Stomach (tissue), 19 donors: ENCODE measurements at places on chromosomes 5 and 9.

- peak overlapping the region; percentile 5 for H3K27ac ChIP-seq
- H3K36me3 ChIP-seq, result no peaks in the 10 kb centered on the region
- no peaks in the 10 kb centered on the region for H3K4me1 ChIP-seq
- H3K27me3 ChIP-seq, result no peaks in the 10 kb centered on the region
- H3K4me3 ChIP-seq, result no peak overlapping the region
- DNase-seq, result no peak
These were observed 146.6 kb upstream of the TUT7 start for GRCh38 chr9:86500667-86501435.

DNA sequence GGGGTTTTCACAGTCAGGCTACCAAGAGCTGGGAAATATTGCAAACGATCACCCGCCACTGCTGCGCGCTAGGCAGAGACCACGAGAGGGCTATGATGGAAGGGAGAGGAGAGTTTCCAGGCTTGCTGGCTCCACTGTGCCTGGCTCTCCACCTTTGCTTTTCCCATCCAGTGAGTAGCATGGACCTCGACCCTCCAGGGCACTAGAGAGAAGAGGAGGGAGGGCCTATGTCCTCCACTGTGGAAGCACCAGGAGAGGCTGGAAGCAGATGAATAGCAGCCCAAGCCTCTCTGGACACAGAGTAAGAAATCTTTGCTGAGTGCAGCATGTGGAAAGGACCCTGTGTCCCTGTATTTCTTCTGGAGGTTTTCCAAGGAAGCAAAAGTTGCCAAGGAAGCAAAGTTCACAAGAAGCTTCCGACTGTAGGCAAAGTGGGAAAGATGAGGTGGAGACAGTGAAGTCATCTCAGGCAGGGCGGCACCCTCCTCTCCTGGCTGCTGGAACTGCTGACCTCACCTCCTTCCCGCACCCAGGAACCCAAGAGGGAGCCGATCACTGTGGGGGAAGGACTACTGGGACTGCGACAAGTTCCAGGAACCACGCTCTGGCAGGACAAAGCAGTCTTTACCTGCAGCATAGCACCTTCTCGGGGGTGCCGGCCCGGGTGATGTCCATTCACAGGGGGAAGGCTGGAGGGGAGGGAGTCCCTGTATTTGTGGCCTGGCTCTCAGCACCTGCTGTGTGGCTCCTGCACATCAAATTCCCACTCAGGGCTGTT is 79.6 kb downstream of the CSNK1A1 start:
- no peak overlapping the region for H3K4me3 ChIP-seq
- peak; percentile 53 for DNase-seq
- H3K27me3 ChIP-seq, result no peaks in the 10 kb centered on the region
- peaks cover 14% of the 10 kb centered on the region for H3K4me1 ChIP-seq
- H3K27ac ChIP-seq, result peak overlapping the region; percentile 51

GRCh38 chr5:6360323-6361072 is 17.8 kb downstream of the MED10 start:
- H3K36me3 ChIP-seq, result peaks cover 9% of the 10 kb centered on the region
- no peaks in the 10 kb centered on the region for H3K4me1 ChIP-seq
- H3K4me3 ChIP-seq, result no peak overlapping the region
- H3K27ac ChIP-seq, result no peak overlapping the region
- H3K27me3 ChIP-seq, result no peaks in the 10 kb centered on the region

DNA sequence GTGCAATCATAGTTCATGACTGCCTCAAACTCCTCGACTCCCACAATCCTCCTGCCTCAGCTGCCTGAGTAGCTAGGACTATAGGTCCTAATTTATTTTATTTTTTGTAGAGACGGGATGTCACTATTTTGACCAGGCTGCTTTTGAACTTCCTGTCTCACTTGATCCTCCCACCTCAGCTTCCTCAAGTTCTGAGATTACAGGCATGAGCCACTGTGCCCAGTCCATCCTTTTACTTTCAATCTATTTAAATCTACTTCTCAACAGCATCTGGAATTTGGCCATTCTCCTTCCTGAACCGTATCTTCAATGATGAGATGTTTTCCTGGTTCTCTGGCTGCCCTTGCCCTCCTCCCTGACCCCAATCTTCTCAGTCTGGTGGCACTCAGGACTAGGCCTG is 12.2 kb upstream of the GRIN1 start:
- no peaks in the 10 kb centered on the region for H3K36me3 ChIP-seq
- peaks cover 51% of the 10 kb centered on the region for H3K4me1 ChIP-seq
- peaks cover 3% of the 10 kb centered on the region for H3K27me3 ChIP-seq
- peak overlapping the region; percentile 75 for H3K4me3 ChIP-seq

DNA sequence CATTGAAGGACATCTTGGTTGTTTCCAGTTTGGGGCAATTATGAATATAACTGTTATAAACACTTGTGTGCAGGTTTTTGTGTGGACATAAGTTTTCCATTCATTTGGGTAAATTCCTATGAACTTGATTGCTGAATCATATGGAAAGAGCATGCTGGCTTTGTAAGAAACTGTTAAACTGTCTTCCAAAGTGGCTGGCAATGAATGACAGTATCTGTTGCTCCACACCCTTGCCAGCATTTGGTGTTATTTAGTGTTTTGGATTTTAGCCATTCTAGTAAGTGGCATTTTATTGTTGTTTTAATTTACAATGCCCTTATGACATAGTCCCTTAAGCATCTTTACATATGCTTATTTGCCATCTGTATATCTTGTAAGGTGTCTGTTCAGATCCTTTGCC is 29.8 kb upstream of the UGT3A2 start:
- no peaks in the 10 kb centered on the region for H3K4me1 ChIP-seq
- H3K4me3 ChIP-seq, result no peak overlapping the region
- DNase-seq, result no peak
- no peaks in the 10 kb centered on the region for H3K27me3 ChIP-seq
- H3K36me3 ChIP-seq, result no peaks in the 10 kb centered on the region

DNA sequence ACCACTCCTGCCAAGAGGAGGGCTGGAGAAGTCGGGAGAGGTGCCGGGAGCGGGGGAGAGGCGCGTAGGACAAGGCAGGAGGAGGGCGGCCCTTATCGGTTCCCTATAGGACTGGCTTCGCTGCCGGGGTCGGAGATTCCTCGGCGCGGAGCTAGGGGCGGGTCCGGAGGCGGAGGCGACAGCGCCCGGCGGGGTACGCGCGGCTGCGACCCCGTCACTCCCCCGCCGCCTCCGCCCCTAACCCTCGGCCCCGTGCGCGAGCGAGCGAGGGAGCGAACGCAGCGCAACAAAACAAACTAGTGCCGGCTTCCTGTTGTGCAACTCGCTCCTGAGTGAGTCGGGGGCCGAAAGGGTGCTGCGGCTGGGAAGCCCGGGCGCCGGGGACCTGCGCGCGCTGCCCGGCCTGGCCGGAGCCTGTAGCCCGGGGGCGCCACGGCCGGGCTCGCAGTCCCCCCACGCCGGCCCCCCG is 2.0 kb downstream of the GLIS3 start:
- H3K36me3 ChIP-seq, result no peaks in the 10 kb centered on the region
- peak; percentile 90 for DNase-seq
- peak overlapping the region; percentile 80 for H3K27ac ChIP-seq

DNA sequence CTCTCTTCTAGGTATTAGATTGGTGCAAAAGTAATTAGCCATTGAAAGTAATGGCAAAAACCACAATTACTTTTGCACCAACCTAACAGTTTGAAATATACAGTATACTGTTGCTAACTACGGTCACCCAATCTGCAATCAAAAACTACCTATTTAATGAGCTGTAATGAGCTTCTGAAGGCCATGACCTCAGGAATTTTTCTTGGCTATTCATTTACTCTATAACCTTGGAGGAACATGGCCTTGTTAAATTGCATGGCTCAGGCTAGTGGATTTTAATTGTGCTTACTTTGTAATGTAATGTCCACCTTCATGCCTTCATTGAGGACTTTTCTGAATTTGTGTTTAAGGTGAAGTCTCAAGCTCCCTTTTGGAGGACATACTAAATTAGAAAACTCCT is 24.7 kb downstream of the DNAH5 start:
- H3K4me3 ChIP-seq, result no peak overlapping the region
- H3K27ac ChIP-seq, result no peak overlapping the region
- H3K27me3 ChIP-seq, result no peaks in the 10 kb centered on the region

DNA sequence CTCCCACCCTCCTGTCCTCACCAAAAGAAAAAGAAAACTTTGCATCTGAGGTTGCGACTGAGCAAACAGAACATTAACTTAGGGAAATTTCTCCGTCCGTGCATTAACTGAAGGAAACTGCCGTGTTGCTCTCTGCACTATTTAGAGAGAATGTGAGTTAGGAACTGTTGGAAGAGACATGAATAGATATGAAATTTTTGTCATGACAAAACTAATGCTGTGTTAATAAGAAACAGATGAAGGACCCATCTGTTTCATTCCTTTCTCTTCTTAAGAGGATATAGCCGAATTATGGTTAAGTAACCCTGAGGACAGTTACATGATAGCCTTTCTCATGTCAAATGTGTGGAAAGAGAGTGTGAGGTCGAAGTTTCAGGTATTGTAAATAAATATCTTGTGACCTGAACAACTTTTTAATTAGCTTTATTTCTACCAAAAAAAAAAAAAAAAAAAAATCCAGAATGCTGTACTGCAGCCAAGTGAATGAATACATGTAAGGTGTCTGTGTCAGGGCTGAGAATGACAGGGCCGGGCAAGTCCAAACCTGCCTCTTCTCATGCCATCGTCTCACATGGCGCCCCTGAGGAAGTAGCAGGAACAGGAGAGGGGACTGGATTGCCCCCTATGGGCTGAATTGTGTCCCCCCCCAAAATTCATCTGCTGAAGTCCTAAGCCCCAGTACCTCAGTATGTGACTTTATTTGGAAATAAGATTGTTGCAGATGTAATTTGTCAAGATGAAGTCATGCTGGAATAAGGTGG is 35.6 kb upstream of the ANKRD33B start:
- H3K27me3 ChIP-seq, result peaks cover 15% of the 10 kb centered on the region
- DNase-seq, result no peak
- no peak overlapping the region for H3K4me3 ChIP-seq

DNA sequence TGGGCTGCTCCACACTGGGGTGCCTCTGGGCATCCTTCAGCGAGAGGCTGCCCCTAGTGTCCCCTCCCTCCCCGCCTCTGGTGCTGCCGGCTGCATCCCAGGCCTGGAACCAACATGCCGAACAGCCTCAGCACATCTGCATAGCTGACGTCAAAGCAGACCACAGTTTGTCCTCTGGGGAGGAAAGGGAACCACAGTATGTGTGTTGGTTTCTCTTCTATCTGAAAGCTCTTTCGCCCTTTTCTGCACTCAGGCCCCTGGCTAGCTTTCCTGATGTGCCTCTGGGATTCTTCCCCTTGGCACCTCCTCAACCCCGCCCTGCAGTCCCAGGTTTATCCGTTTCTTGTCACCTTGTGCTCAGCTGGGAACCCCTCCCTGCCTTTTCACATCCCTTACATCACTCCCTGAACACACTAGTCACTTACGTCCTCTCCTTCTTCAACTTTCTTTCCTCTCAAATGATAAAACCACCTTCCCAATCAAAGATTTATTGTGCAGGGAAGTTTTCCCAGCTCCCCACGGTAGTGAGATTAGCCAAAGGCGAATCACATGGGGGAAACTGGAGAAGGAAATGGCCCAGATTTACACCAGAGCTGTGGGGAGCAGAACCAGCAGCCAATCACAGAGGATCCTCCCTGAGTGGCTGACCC is 35.5 kb upstream of the B4GALT1 start:
- peak overlapping the region; percentile 20 for H3K27ac ChIP-seq
- peak; percentile 42 for DNase-seq
- peaks cover 21% of the 10 kb centered on the region for H3K4me1 ChIP-seq
- no peaks in the 10 kb centered on the region for H3K36me3 ChIP-seq

GRCh38 chr5:124747791-124748686 is 1.6 kb upstream of the ZNF608 start:
- H3K27ac ChIP-seq, result peak overlapping the region; percentile 91
- H3K4me1 ChIP-seq, result peaks cover 33% of the 10 kb centered on the region
- H3K36me3 ChIP-seq, result no peaks in the 10 kb centered on the region
- H3K27me3 ChIP-seq, result peaks cover 5% of the 10 kb centered on the region
- peak overlapping the region; percentile 70 for H3K4me3 ChIP-seq

GRCh38 chr9:107740088-107740980 is 250.8 kb upstream of the KLF4 start:
- H3K27ac ChIP-seq, result peak overlapping the region; percentile 70
- no peaks in the 10 kb centered on the region for H3K36me3 ChIP-seq
- no peak overlapping the region for H3K4me3 ChIP-seq
- H3K27me3 ChIP-seq, result no peaks in the 10 kb centered on the region
- DNase-seq, result no peak

DNA sequence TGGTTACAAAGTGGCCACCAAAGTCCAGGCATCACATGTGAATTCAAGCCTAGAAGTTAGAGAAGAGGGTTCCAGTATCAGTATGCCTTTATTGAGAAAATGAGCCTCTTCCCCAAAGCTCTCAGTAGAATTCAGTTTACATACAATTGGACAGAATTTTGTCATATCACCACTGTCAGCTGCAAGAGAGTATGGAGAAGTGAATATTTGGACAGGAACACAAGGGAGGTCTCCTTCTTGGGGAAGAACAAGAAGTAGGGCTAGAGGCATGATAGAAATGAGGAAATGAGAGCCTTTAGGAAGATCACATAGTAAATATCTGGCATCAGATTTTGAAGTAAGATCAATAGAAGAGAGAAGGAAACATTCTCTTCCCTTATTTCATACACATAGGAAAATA is 27.8 kb upstream of the VLDLR start:
- H3K4me3 ChIP-seq, result no peak overlapping the region
- DNase-seq, result no peak
- no peaks in the 10 kb centered on the region for H3K4me1 ChIP-seq
- H3K36me3 ChIP-seq, result no peaks in the 10 kb centered on the region
- H3K27me3 ChIP-seq, result no peaks in the 10 kb centered on the region
- no peak overlapping the region for H3K27ac ChIP-seq

DNA sequence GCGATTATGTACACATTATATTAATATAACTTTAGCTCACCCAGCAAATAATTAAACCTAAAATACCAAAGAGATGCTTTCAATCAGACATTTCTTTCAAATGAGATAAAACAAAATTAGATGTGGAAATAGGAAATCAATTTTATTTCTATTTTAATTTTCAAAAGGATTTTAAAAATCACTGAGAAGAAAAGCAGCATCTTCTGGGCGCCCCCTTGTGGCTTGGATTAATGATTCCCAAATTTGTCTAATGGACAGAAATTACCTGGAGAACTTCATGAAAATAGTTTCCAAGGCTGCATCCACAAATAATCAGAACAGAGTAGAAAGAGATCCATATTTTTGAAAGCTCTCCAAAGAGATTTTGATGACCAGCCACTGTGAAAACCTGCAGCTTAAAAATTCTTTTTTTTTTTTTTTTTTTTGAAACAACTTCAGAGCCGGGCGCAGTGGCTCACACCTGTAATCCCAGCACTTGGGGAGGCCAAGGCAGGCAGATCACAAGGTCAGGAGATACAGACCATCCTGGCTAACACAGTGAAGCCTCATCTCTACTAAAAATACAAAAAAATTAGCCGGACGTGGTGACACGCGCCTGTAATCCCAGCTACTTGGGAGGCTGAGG is 50.9 kb upstream of the CEMIP2 start:
- no peaks in the 10 kb centered on the region for H3K36me3 ChIP-seq
- H3K4me3 ChIP-seq, result no peak overlapping the region
- no peaks in the 10 kb centered on the region for H3K27me3 ChIP-seq
- no peaks in the 10 kb centered on the region for H3K4me1 ChIP-seq

- no peak overlapping the region for H3K27ac ChIP-seq
- no peak for DNase-seq
- no peaks in the 10 kb centered on the region for H3K36me3 ChIP-seq
These were observed 13.8 kb downstream of the ICE1 start for GRCh38 chr5:5436203-5436760.

- no peaks in the 10 kb centered on the region for H3K36me3 ChIP-seq
- no peak overlapping the region for H3K4me3 ChIP-seq
- peaks cover 37% of the 10 kb centered on the region for H3K27me3 ChIP-seq
- H3K27ac ChIP-seq, result no peak overlapping the region
These were observed 6.8 kb downstream of the LMX1B start for GRCh38 chr9:126620478-126620877.
